ENCODE measurements at places on chromosomes 1 and 21.

DNA sequence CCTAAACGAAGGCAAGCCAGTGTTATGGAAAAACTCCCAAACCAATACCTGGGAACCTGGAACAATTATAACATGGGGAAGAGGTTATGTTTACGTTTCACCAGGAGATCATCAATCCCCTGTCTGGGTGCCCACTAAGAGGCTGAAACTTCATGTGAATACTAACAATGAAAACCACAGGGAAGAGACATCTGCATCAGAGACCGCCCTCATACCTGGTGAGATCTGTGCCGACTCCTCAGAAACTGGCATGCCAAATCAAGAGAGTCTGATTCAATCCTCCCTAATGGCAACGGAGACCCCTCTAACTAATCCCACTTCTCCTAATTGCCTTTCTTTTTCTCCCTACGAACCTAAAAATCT is 163.2 kb downstream of the IER5 start:
- DNase-seq: no peak

- DNase-seq: no peak
Measured at GRCh38 chr21:41247561-41248545, 68.7 kb upstream of the FAM3B start.

GRCh38 chr1:43883321-43883720 is 50.3 kb upstream of the ARTN start:
- DNase-seq: no peak

GRCh38 chr1:76075877-76076276 is 1.3 kb downstream of the ST6GALNAC3 start:
- DNase-seq: no peak

DNA sequence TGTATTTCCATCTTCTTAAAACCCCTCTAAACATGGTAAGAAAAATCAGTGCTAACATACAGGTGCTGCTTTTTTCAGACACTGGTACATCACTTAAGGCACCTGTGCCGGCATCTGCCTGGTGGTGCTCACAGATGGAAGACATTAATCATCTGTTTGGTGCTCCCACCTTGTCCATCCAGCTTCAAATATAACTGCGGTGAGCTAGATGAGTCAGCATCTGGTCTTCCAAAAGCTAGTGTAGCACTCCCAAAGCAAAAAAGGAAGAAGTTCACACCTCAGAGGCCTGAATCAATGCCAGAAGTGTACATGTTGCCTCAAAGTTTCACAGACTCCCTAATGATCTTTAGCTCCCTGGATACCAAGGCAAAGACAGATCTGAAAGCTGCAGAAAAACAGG is 44.4 kb downstream of the TM2D1 start:
- no peak for DNase-seq
